ENCODE measurements at places on chromosomes 11 and 22.

DNA sequence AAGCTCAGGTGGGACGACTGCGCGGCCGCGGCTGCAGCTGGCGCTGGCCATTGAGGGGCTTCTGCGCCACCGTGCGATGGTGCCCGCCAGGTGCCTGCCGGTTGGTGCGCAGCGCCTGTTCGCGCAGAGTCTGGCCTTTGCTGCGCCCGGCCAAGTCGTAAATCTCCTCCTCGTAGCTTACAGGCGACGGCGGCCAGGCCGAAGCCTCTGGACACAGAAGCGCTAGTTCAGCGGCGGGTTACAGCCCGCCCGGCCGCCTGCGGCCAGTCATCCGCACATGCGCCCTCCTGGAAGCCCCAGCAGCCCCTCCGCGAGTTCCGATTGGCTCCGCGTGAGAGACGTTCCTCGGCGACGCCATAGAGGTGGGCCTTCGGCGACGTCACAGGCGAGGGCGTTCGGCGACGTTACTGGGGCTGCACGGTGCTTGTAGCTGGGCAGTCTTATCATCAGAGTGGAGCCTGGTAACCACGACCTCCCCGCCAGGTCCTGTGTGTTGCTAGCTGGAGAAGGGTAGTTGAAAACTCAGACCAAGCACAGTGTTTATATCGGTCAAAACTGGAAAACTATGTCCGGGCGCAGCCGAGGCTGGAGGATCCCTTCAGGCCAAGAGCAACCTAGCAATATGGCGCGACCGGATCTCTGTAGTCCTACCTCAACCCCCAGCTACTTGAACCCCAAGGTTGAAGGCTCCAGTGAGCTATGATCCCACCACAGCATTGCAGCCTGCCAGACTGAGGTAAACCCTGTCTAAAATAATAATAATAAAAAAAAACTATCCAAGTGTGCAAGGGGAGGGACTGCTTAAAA lies 265.7 kb downstream of the OR4C45 start:
- no peak for DNase-seq

DNA sequence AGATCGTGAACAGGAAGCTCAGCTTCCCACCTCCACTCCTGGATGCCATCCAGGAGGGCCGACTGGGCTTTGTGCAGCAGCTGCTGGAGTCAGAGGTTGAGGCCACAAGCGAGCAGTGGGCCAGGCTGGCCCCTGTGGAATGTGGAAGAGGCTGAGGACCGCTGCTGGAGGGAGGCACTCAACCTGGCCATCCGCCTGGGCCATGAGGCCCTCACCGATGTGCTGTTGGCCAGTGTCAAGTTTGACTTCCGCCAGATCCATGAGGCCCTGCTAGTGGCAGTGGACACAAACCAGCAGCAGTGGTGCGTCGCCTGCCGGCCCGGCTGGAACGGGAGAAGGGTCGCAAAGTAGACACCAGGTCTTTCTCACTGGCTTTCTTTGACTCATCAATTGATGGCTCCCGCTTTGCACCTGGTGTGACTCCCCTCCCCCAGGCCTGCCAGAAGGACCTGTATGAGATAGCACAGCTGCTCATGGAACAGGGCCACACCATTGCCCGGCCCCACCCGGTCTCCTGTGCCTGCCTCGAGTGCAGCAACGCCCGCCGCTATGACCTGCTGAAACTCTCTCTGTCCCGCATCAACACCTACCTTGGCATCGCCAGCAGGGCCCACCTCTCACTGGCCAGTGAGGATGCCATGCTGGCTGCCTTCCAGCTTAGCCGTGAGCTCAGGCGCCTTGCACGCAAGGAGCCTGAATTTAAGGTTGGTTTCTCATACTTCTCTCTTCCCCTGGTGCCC lies 24.9 kb downstream of the ART5 start:
- DNase-seq, result peak; percentile 10

DNA sequence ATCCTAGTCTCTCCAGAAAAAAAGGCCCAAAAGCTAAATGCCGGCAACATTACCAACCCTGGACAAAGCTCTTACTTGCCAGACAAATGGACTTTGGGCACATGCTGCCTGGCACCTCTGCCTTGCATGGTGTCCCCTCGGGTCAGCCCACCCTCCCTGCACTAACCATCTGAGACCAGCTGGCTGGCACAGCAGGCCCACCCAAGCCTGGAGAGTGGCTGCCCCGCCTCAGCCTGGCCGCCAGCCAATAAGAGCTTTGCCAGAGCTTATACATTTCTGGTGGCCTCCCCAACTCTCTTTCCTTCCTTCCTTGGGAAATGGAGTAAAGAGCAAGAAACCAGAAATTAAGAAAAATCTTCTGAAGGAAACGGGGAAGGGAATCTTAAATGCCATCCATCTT lies 24.5 kb downstream of the MCHR1 start:
- no peak for DNase-seq

- DNase-seq, result no peak
Observed at GRCh38 chr22:31235081-31235480, 23.0 kb downstream of the LIMK2 start.

DNA sequence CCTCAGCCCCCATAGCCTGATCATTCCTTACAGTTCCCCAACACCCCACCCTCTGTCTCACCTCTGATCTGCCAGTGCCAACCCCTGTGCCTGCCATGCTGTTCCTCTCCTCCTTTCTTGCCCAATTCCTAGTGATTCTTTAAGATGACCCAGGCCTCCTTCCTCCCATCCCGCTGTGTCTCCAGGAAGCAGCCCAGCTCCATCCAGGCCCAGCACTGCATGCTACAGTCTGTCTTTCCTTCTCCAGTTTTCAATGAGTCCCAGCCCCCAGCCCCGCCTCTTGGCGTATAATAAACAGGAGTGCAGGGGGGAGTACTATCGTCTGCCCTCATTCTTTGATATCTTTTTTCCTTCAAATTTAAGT lies 12.3 kb downstream of the LTBP3 start:
- no peak for DNase-seq

- no peak for DNase-seq
Observed at GRCh38 chr11:15967966-15968365, 388.4 kb downstream of the SOX6 start.

GRCh38 chr11:128244871-128245270 lies 342.5 kb downstream of the ETS1 start:
- no peak for DNase-seq
